ENCODE measurements at places on chromosomes 11 and 22.

- no peak for DNase-seq
These were observed 3.5 kb downstream of the INPP5J start for GRCh38 chr22:31126128-31126868.

DNA sequence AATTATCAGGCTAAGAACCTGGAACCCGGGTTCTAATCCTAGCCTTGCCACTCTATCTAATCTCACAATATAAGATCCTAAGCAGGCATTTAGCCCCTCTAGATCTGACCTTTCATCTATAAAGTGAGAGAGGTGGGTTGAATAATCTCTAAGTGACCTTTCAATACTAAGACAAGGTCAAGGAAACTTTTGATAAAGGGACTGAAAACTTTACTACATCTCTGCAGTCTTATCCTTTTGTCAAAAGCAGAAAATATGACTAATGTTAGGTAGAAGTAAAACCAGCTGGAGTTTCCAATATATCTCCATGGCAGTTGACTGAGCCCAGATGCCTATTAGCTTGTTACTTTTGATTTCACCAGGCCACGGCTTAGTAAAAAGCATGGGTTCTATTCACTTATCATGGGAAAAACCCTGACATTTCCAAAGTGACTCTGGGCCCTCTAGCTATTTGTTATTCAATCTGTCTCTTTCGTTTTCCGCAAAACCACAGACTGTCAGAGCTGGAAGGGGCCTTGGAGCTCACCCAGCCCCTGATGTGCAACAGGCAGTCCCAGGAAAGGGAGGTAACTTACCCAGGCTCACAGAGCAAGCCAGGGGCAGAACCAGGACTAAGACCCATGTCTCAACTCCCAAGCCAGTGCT is 75.8 kb downstream of the RAB30 start:
- peak; percentile 65 for DNase-seq

DNA sequence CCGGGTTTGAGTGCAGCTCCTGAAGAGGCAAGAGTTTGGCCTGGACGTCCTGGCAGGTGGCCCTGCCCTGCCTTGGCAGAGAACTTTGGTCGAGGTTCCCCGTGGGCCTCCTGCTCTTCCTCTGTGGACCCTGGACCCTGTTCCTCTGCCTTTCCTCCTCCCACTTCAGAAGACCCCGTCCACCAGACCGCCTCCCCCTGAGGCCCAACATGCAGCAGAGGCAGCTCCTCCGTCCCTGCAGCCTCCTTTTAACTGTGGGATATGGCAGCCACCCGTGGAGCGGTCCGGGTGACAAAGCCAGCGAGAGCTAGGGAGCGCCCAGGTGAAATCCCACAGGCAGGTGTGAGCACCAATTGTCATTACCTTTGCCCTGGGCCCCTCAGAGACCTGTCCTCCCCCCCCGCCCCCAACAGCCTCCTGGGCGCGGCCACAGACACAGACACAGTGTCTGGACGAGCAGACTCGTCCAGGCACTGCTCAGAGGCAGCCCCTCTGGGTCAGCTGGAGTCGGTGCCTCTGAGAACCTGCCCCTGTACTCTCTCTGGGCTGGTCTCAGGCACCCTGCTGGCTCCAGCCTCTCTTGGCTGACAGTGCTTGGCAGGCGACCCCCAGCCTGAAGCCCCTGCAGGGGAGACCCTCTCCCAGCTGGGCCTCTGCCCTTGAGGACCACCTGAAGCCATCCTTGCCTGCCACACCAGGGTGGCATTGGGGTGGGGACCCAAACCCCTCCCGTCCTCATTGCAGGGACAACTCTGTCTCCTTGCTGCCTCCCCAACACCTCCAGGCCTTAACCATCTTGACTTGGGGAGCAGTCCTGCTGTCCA is 4.1 kb upstream of the PTDSS2 start:
- no peak for DNase-seq

DNA sequence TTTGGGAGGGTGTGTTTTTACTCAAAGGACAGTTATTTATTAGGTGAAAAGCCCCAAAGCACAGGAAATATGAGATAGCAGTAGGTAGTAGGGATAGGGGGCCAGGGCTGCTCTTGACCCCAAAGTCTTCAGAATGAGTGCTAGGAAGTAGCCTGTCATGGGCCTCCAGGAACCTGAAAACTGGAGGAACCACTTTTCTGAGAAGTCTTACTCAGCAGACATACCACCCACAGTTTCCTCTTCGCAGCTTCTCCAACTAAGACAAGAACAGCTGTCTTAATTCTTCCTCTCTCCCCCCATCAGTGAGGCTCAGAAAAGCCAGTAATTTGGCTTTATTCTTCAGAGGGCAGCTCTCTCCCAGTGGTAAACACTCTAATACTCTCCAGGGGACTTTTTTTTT is 84.0 kb upstream of the CTSC start:
- DNase-seq, result peak; percentile 71

GRCh38 chr11:123209591-123209990 is 14.5 kb upstream of the CLMP start:
- no peak for DNase-seq

- DNase-seq, result no peak
These were observed 17.3 kb upstream of the CSTF3 start for GRCh38 chr11:33178443-33179180.

DNA sequence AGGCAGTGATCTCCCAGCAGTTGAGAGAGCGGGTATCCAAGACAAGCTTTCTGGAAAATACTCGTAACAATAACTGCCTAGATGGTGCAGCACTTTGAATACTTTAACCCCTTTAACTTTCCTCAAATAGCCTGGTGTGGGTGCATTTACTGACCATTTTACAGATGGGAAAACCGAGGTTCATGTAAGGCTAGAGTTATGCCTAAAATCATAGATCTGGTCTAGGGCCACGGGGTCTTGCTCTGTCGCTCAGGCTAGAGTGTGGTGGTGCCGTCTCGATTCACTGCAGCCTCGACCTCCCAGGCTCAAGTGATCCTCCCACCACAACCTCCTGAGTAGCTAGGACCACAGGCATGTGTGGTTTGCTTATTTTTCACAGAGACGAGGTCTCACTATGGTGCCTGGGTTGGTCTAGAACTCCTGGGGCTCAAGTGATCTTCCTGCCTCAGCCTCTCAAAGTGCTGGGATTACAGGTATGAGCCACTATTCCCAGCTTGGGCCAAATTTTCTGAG is 269.2 kb upstream of the SYN3 start:
- no peak for DNase-seq
